Stimulated activated CD8-positive, alpha-beta memory T cell treated with anti-CD3 and anti-CD28 coated beads, Interleukin-15, amount 100 ng/mL, for 4 hours (primary cell): ENCODE measurements at places on chromosomes 2 and 18.

DNA sequence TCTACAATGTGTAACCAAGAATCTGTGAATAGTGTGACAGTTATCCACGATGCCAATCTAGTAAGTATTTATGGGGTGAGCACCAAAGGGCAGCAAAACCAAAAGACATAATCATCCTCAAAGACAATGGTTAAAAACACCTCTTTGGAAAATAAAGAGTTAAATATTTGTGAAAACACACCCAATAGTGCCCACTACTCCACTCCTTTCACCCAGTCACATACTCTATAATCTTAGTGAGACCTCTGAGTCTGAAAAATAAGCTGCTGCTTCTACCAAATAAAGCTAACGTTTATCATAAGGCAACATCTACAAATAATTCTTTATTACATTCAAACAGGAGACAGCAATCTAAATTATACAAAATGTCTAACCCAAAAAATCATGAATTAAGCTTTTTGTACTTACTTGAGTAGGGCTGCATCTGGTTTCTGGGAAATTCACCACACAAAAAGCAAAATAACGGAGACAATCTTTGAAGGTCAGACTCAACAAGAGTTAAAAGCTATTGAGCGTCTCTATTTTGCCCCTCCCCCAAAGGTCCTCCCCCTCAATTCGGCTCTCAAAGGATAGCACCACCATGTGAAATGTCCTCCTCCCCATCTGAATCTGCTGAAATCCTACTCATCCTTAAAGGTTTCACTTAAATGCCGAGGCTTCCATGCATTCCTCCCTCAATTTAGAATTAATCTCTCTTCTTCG is 2.0 kb downstream of the RAPH1 start:
- no peak for DNase-seq

- no peak for DNase-seq
Measured at GRCh38 chr2:137870682-137871081, 93.6 kb upstream of the HNMT start.

- no peak for DNase-seq
Measured at GRCh38 chr18:79639072-79639829, 40.4 kb upstream of the CTDP1 start.

DNA sequence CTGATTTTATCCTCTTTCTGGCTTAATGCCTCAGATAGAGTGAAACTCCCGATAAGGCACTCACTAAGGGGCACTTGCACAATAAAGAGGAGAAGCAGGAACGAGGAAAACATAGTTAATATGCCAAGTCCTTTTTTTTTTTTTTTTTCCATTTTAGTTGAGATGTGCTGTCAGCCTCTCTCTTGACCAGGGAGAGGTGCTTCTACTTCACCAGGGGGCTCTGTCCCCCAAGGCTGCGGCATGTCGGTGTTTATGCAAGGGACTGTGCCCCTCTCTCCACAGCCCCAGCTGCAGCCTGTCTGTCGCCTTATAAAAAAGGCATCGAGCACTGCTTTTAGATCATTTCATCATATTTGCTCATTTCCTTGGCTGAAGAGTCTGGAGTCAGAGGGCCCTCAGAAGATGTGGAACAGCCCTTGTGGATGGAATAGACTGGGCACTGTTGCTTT is 178.1 kb downstream of the SLC8A1 start:
- no peak for DNase-seq

DNA sequence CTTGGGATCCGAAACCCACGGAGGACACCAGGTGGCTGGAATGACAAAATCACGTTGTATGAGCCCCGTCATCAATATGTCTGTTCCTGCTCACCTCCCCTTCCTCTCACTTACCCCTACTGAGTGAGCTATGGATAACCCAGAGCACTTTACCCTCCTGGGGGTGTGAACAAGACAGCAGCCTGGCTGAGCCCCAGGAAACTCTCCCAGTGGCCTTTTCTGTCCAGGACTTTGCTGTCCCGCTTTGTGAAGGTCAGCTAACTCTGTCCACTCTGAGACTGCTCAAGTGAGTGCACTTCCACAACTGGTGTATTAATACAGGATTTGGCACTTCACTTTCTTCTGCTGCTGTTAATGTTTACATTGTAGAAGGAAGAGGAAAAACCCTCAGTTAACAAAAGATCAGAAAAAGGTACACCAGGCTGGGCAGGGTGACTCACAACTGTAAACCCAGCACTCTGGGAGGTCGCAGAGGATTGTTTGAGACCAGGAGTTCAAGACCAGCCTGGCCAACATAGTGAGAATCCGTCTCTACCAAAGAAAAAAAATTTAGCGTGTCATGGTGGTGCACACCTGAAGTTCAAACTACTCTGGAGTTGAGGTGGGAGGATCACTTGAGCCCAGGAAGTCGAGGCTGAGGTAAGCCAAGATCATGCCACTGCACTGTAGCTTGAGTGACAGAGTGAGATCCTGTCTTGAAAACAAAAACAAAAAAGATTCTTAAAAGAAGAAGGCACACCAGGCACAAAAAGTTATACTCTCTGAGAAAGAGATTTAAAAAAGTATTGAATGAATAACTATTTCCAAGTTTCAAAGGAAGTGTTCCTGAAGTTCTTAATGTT is 90.3 kb downstream of the CLHC1 start:
- DNase-seq, result no peak

GRCh38 chr2:30786923-30787685 is 20.1 kb downstream of the CAPN13 start:
- no peak for DNase-seq

GRCh38 chr2:239756790-239757760 is 268.1 kb downstream of the NDUFA10 start:
- DNase-seq, result no peak

- no peak for DNase-seq
Measured at GRCh38 chr2:234845602-234846590, 105.9 kb upstream of the SH3BP4 start.

GRCh38 chr2:75466708-75467311 is 93.9 kb downstream of the EVA1A start:
- no peak for DNase-seq

DNA sequence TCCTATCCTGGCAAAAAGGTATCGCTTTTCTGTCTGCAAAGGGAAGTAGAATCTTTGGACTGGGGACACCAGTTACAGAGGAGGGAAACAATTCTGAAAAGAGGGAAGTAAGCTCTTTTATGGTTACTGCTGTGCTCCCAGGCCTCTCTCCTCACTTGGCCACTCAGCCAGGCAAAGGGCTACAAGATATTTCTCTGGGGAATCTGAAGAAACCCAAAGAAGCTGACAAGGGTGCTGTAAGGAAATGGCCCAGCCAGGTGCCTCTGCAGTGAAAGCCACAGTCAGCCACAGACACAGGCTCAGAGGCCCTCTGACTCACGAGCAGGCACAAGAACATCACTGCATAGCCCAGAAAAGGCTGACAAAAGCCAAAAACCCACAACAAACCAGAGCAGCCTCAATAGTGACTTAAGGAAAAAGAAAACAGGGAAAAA is 5.8 kb downstream of the HDLBP start:
- DNase-seq, result peak; percentile 60

DNA sequence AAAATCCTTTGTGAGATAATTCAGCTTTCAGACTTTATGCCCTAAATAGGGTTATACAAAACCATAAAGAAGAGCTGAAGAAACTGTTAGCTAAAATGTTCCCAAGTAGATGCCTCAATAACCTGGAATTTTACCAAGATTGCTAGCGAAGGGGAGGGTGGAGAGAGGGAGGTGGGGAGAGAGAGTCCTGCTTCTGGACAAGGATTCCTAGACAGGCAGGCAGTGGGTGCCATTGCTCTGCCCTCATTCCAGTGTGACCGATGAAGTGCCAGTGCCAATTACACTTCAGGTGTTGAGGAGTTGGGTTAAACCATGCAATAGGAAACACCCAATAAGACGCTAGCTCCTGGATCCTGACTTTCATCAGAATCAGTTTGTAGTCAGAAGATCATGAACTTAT is 18.1 kb downstream of the LAPTM4A start:
- no peak for DNase-seq

- DNase-seq, result no peak
Measured at GRCh38 chr2:230505162-230505561, 89.2 kb downstream of the SP100 start.

DNA sequence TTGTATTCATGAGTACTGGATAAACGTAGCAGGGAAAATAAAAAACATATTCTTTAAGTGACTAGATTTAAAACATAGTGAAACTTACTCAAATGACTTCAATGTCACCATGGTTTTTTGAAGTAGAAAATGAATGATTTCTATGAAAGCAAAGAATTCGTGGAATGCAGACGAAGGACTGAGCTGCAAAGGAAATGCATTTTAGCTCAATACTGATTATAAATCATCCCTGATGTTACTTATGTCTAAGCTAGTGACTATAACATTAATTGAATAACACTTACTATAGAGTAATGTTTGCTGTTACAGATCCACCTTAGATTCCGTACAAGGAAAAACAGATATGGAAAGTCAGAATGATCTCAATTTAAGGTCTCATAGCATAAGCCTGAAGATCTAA is 1257.7 kb upstream of the CDH2 start:
- DNase-seq, result no peak

DNA sequence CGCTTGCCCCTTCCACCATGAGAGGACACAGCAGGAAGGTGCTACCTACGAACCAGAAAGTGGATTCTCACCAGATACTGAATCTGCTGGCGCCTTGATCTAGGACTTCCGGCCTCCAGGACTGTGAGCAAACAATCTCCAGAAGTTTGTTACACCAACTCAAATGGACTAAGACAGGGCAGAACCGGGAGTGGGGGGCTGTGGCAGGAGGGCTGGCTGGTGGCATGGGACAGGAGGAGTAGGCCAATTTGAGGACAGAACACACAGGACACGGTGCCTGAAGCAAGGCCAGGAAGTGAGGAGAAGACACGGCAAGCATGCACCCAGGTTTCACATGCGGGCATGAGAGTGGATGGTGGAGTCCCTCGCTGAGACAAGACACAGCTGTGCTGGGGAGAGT is 40.1 kb downstream of the CRACDL start:
- DNase-seq, result no peak
